ENCODE measurements at places on chromosomes 5 and 9.

DNA sequence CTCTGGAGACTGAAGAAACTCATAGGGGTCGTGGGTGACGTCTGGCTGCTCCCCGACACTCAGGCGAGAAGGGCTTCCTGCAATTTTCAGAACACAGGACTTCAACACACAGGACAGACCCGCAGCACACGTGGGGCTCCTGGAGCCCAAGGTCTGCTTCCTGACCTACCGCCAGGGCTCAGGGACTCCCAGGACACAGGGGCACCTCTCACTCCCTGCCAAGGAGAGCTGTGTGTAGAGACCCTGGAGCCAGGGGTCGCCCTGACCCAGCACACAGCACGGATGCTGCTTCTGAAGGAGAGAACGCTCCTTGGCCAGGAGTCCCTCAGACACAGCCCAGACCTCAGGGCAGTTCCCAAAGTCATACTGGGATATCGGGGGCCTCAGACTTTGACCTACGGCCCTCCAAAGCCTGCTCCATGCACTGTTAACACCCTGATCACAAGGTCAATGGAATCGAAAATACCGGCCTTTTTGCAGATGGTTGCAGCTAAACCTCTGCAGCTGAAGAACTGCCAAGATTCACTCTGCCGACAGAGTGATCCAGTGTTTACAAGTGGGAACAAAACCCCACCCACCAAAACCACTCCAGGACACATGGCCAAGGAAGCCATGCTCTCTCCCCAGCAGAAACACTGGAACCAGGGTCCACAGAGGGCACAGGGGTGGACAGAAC lies 13.8 kb upstream of the ZDHHC11 start:
- no peak for DNase-seq

GRCh38 chr9:95870906-95871305 lies 4.6 kb upstream of the ERCC6L2 start:
- DNase-seq = no peak

DNA sequence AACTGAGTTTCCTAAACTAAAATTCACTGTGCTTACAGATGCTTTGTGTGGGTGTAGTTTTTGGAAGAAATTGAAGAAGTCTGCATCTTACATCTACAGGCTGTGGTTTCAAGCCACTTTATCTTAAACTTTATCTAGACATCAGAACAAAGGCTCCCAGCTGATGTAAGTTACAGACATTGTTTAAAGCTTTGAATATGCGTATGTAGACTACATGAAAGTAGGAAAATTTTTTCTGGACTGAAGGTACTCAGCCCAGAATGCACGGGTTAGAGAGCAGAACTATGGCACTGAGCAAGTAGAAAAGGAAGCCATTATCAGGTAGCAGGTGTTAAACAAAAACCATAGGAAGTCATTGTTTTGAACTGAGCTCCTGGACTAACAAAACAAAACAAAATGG lies 185.4 kb downstream of the TTC39B start:
- DNase-seq = no peak

GRCh38 chr5:98556712-98557111 lies 216.8 kb upstream of the RGMB start:
- no peak for DNase-seq

- no peak for DNase-seq
These were observed 234.5 kb downstream of the ADAMTSL1 start for GRCh38 chr9:18708429-18708828.

DNA sequence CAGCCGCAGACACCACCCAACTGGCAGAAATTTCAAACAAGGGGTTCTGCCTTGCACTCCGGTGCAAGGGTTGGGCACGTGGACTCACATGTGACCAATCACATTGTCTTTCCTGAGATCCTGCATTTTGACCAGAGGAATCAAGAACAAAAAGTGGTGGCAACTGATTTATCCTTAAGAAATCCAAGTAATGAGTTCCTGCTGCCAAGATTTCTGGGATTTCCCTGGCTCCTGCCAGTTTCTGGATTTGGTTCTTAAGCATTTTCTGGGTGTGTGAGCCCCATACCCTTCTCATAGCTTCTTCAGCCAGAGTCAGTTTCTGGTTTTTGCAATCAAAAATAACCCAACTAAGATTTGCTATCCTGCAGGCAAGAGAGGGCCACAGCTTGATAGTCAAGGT lies 17.4 kb upstream of the KCNIP1 start:
- peak; percentile 72 for DNase-seq

- DNase-seq = no peak
These were observed 21.1 kb upstream of the CPEB4 start for GRCh38 chr5:173866858-173867679.

DNA sequence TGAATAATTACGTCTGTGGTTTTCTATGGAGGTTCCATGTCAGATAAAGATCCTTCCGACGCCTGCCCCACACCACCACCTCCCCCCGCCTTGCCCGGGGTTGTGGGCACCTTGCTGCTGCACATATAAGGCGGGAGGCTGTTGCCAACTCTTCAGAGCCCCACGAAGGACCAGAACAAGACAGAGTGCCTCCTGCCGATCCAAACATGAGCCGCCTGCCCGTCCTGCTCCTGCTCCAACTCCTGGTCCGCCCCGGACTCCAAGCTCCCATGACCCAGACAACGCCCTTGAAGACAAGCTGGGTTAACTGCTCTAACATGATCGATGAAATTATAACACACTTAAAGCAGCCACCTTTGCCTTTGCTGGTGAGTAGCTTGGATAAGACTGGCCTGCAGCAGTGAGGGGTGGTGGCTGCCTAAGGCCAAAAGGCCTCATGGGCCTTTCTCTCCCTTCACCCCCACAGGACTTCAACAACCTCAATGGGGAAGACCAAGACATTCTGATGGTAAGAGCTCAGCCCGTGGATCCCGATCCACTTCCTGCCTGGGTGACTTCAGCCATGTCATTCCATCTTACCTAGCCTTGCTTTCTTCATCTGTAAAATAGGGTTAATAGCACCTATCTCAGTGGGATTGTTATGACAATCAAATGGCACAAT lies at the start of gene IL3:
Gene IL3 (plus strand): TSS at position 155 of the 661 bp plus-strand sequence. CDS start 52 bp downstream, at position 207.
- no peak for DNase-seq

GRCh38 chr9:69236188-69236587 lies 62.1 kb downstream of the TJP2 start:
- no peak for DNase-seq

DNA sequence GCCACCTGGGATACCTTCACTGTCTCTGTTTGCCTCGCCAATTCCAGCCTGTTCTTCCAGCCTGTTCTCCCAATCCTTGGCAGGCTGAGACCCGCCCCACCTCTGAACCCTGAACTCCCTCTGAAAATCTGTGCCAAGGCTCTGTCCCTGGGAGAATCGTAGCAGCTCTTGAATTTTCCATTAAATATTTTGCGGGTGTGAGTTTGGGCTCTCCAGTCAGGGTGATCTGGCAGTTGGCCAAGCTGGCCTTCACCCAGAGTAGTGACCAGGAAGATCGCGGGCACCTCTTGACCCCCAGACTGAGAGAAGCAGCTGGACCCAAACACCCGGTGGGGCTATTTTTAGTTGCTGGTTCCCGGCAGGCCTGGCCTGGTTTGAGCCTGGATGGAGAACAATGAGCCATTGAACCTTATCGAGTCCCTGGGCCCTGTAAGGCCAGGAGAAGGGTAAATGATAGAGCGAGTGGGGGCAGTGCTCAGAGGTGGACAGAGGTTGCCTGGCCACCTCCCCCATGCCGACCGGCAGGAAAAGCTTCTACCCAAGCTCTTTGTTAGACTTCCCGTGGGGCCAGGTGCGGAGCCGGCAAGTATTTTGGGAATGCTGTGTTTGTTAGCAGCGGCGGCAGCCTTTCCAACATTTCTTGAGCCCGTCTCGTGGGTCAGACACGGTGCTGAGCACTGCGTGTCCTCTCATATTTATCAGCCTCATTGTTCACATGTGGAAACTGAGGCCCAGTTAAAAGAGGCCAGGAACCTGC lies 146.2 kb downstream of the RGS3 start:
- no peak for DNase-seq

- DNase-seq = no peak
These were observed 81.8 kb upstream of the RASA1 start for GRCh38 chr5:87185838-87186237.

DNA sequence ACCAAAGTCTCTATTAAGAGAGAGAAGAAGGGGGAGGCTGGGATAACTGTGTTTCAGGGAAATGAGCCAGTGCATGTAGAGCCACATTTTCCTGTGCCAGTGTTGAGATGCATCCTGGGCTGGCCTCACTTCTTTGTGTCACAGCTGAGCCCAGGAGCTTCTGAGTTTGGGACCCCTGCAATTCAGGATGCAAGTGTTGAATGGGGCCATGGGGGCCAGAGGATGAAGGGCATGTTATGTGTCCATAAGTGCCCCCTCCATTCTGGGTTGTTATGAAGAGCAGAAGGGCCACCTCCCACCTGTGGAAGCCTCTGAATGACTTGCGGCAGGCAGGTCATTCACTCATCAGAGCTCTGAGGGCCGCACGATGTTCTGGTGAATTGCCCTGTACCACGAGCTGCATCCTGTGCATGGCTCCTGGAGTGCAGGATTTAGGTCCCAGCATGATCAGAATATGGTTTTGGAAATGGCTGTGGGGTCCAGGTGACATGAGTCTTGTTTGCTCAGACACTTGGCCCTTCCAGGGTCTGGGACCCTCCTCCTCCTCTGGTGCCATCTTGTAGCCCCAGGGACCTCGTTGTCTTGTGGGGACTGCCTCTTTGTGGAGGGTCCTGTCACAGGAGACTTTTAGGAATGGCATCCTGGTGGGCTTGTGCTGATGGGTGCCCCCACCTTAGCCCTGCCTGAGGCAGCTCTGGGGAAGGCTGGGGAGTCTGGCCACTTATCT lies 115.4 kb upstream of the PITX1 start:
- DNase-seq = no peak

GRCh38 chr9:119938871-119939270 lies 569.6 kb upstream of the BRINP1 start:
- DNase-seq = no peak

GRCh38 chr9:98391867-98392266 lies 136.4 kb upstream of the TBC1D2 start:
- DNase-seq = no peak

GRCh38 chr5:137679910-137680309 lies 56.0 kb downstream of the KLHL3 start:
- DNase-seq = no peak
